ENCODE measurements at places on chromosomes 13 and 19.

GRCh38 chr13:98847780-98848179 is 95.3 kb upstream of the SLC15A1 start:
- no peak for DNase-seq

DNA sequence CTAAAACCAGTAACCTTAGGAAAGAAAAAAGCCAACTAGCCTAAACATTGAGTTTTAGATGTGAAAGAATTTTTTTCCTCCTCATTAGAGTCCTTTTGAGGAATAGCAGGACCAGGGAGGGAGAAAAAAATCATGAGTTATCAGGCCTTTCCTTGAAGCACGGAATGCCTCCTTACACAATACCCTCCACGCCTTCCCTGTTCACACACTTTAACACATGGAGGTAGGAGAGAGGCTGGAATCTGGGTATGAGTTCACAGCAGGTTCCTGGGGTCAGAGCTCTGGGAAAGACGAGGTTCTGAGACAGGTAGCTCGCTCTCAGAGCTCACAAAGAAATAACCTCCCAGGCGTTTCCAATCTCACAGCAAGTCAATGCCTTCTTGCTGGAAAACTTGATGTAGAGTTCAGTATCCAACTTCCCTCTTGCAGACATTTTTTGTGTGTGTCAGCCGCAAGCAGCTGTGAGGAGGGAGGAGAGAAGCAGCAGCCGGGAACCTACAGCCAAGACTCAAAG is 716 bp downstream of the ZNF573 start:
- no peak for DNase-seq

DNA sequence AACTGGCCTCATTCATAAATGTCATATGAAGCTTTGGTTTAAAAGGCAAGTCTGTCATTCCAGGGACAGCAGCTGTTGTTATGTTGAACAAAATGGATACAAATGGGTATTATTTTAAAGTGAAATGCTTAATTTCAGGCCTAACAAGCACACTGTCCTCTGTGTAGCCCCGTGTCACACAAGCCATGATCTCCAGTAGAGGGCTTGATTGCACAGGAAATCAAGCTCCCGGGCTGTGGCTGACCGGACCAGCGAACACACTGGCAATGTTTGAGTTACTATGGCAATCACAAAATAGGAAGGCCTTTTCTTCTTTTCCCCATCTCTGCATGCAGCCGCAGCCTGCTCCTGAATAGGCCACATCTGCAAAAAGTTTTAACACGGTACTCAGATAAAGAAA is 64.0 kb upstream of the GSX1 start:
- no peak for DNase-seq

GRCh38 chr13:33464345-33464744 is 178.8 kb upstream of the STARD13 start:
- no peak for DNase-seq

DNA sequence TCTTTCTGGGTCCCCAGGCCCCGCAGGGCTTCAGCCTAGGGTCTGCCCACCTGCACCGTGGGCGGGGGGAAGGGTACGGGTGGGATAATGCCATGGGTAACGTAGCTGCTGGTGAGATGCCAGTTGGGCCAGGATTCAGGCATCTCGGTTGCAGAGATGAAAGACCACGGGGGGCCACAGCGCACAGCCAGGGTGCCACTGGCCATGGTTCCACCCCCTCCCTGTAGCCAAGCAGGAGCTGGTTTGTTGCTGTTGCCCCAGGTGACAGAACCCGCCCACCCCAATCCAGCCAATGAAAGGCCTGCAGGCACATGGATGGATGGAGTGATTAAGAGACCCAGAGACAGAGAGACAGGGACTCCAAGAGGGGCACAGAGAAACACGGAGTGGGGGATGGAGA is 1.0 kb upstream of the CGB7 start:
- no peak for DNase-seq

GRCh38 chr19:57927587-57927986 is 7.6 kb downstream of the ZNF418 start:
- no peak for DNase-seq

GRCh38 chr13:38693641-38694040 is 6.8 kb downstream of the FREM2 start:
- DNase-seq = no peak

DNA sequence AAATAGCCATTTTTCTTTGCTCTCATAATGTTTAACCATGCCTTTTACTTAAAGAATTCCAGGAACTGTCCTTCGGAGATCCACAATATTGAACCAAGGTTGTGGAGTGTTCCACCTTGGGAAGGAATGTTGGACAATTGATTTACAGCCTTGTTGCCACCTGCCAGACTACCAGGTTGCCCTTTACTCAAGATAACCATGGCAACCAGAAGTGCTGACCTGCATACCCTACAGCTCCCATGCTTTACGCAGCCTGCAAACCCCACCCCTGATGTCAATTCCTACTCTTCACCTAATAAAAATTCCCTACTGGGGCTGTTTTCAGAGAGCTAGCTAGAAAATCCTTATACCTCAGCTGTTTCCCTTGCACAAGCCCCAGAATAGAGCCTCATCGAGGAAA is 151.0 kb upstream of the RXFP2 start:
- DNase-seq = no peak

DNA sequence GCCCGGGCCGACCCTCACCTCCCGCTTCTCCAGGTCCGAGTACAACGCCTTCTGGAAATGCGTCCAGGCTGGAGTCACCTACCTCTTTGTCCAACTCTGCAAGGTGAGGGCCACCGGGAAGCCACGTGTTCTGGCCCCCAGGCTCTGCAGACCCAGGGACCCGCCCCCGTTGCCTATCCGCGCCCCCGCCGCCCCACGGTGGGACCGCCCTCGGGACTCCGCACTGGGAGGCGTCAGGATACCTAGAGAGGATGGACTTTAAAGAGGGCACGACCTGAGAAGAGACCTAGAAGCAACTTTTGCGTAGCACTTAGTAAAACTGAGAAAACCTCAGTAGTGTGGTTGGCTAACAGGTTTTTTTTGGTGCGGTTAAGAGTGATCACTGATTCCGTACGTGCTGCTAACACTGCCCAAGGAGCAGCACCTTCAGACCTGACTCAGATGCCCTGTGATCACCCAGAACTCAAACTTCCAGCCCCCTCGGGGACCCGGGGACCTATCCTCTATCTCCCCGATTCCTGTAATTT is 492 bp downstream of the TMEM147 start:
- no peak for DNase-seq

- no peak for DNase-seq
Measured at GRCh38 chr13:23918208-23918607, 20.9 kb upstream of the C1QTNF9B start.

DNA sequence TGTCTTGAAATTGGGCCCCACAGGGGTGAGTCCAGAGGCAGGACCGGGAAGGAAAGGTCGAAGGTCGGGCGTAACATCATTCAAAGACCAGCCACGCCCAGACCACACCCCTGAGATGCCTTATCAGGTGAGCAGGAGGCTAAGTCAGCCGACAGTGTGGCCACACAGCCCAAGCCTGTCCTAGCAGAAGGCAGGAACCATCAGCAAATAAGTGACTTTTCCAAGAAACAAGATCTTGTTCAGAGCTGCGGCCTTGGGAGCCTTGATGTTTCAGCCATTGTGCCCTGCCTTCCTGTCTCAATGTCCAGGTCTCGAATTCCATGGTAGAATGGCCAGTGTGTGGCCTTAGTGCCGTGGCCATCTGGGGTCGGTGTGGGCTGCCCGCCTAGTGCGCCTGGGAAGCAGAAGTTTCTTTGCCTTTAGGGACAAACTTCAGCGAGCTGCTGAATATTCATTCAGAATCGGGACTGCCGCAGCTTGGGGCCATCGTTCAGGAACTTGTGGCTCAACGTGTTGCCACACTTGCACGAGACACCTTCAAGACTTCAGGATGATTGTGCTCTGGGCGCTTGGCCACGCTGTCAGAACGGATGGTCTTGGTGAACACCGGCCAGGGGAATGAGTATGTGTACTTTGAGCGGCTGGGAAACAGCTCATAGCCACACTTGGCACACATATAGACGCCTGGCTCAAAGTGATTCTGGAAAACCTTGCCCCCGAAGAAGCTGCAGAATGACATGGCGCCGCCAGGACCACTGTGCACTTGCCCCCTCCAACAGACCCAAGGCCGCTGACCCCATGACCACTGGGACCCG is 6.1 kb upstream of the IFNL4 start:
- no peak for DNase-seq

DNA sequence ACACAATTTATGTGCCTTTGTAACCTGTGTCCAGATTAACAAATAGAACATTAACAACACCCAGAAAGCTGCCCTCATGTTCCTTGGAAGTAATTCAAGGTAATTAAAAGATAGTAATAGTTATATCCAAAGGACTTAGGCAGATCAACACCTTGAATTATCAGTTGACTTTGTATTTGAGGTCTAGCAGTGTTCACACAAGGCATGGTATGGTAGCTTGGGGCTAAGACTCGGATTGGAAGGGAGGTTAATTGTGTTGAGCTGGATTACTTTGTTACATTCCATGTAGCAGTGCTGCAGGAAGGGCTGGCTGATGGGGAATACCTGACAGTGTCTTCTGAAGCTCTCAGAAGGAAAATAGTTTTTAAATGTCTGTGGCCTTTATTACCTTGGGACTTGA is 16.8 kb downstream of the SLC25A15 start:
- no peak for DNase-seq

DNA sequence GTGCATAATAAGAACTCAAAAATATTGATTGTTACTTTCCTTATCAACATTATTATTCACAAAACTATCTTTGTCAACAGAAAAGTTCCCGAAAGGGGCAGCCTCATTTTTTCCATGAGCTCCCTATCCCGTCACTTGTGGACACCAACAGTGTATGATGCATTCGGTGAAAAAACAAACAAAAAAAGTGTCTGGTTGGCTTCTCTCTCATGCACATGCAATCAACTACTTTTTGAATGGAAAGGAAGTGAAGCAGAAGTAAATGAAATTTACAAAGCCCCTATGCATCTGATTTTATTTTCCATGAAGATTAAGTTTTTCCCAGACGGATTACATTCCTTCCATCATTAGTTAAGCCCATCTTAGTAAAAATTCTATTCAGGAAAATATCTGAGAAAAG is 526.9 kb downstream of the RFC3 start:
- no peak for DNase-seq

DNA sequence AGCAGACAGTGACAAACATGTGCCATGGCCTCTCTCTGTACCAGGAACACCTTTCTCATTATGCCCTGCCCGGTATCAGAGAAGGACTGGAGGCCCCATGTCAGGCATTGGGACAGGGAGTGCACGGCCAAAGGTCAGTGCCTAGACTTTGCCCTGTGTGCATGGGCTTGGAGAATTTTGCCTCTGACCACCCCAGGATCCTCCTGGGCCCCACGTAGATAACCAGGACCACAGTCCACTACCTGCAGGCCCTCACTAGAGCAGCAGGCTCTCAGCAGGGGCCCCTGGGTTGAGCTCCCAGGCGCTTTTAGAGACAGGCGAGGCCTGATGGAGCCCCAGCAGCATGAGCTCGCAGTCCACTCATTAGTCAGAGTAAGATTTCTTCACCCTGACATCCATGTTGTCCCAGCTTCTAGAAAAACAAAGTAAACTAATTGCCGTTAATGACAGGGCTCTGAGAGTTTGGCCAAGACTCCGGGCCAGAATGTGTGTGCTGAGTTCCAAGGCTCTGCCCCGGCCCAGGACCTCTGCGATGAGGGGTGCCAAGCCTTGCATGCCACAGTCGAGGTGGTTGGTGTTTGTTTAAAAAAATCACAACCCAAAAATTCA is 42.7 kb downstream of the CAPN12 start:
- DNase-seq = no peak

DNA sequence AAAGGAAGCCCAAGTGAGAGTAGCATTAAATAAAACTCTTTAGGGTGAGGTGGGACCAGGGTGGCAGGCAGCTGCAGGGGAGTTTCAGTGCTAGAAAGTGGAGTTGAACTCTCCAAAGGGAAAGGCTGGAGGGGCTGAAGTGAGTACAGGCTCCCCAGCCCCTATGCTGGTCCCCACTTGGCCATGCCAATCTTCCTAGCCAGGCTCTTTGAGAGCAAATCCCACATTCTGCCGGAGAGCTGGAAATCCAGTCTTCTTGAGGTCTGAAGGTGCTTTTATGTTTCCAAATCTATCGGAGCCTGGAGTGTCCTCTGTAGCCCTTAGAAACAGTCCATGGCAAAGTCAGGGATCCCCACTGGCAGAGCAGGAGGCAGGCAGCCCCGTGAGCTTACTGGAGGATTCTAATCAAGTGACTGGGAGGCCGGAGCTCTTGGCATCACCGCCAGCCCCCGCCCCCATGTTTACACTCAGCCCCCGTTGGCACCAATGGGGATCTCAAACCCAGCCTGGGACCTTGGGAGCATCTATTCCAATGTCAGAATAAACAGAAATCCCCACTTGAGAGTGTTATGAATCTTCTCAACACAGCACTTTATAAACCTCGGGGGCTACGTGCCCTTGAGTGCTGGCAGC is 18.3 kb downstream of the ZNF536 start:
- DNase-seq = no peak

DNA sequence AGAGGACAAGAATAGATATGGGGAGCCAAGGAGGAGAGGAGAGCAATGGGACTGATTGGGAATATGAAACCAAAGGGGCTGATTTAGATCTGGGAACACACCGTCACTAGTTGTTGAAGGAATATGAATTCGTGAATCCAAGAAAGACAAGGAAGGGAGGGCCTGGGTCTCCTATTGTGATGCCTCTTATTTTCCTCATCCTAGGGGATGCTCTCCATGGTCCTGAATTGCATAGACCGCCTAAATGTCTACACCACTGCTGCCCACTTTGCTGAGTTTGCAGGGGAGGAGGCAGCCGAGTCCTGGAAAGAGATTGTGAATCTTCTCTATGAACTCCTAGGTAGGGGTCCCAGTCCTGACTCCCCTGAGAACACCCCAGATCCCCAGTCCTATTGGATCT is 21.5 kb downstream of the RYR1 start:
- DNase-seq = no peak

DNA sequence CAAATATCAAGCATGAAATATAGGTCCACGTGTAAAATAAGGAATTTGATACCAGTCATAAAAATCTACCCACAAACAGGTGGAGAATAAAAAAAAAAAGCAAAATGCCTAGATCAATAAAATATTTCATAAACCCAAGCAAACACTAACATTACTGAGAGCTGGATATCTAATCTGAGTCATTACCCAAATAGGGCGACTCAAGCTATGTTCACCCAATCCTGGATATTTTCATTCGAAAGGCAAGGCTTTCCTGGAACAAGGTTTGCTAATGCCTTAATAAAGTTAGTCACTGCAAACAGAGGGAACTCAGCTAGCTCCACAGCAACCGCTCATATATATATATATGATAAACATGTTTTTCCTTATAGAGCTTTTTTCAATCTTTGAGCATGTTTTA is 33.5 kb upstream of the TM9SF2 start:
- DNase-seq = no peak

DNA sequence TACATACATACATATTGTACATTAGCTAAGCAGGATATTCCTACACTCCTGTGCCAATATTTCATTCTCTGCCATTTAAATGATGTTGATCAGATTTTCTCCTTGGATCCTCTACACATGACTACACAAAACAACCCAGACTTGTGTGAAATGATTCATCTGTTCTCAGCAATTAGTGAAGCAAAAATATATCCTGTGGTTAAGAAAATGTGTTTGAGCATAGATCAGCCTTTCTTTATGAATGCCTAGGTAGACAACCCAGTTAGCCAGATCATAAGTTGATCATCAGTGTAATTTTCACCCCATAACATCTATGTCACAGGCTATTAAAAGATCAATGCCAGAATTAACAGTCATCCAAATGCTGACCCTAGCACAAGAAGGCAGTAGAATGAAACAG is 275.2 kb upstream of the EDNRB start:
- no peak for DNase-seq

- no peak for DNase-seq
Measured at GRCh38 chr13:94270556-94270955, 208.9 kb downstream of the DCT start.

GRCh38 chr13:23957981-23958380 is 60.7 kb upstream of the C1QTNF9B start:
- DNase-seq = no peak

- DNase-seq = no peak
Measured at GRCh38 chr13:103195762-103196161, 129.5 kb upstream of the SLC10A2 start.
